ENCODE measurements at places on chromosomes 7 and 10.

GRCh38 chr10:43790147-43790546 is 141.5 kb upstream of the ZNF32 start:
- DNase-seq = no peak

DNA sequence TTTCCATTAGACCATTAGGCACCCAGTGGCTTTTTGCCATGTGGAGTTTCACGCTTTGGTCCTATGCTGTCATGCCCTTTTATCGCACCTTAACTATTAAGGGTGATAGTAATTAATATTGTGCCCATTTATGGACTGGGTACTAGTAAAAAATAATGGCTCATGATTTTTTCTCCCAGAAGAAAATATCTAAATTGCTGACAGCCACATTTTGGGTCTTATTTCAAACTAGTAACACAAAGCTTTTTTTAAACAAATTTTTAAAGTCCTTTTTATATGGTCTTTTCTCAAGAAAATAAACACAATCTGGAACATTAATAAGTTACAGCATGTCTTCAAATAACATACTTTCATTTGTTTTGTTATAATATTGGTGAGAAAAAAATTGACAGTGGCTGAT is 179.7 kb downstream of the ANKRD7 start:
- DNase-seq = no peak

DNA sequence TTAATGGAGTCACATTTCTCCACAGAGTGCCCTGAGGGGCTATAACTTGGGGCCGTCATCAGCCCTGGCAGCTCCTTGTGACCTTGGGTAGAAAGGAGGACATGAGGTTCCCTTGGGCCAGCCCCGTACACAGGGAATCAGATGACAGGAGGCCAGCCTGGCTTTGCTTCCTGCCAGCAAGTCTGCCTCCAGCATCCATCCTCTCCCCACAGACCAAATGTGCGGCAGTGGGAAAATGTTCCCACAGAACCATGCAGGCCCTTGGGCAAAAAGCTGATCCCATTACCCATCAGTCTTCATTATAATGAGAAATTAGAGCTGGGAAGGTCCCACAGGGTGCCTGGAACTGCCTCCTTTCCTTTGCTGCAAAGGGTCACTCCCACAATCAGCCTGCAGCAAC is 908.3 kb downstream of the GRID1 start:
- DNase-seq = no peak

GRCh38 chr7:68429411-68430117 is 1168.7 kb upstream of the AUTS2 start:
- no peak for DNase-seq

DNA sequence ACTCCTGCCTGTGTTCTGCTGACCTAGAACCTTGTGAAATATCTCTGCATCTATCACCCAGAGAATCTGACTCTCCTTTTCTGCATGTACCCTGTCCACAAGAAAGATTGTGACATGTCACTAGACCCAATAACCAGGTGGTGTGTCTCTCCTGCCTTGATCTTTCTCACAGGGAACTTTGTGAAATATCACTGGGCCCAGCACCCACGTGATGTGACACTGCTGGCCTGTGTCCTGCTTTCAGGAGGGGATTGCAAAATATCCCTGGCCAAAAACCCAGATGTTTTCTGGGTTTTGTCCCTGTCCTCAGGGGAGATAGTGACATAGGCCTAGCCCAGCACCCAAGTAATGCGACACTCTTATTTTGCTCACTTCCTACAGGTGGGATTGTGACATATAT is 10.1 kb upstream of the ZNF107 start:
- no peak for DNase-seq

- DNase-seq = no peak
Measured at GRCh38 chr10:3866332-3866731, 81.3 kb upstream of the KLF6 start.

- no peak for DNase-seq
Measured at GRCh38 chr7:128378637-128379036, 17.1 kb upstream of the PRRT4 start.

DNA sequence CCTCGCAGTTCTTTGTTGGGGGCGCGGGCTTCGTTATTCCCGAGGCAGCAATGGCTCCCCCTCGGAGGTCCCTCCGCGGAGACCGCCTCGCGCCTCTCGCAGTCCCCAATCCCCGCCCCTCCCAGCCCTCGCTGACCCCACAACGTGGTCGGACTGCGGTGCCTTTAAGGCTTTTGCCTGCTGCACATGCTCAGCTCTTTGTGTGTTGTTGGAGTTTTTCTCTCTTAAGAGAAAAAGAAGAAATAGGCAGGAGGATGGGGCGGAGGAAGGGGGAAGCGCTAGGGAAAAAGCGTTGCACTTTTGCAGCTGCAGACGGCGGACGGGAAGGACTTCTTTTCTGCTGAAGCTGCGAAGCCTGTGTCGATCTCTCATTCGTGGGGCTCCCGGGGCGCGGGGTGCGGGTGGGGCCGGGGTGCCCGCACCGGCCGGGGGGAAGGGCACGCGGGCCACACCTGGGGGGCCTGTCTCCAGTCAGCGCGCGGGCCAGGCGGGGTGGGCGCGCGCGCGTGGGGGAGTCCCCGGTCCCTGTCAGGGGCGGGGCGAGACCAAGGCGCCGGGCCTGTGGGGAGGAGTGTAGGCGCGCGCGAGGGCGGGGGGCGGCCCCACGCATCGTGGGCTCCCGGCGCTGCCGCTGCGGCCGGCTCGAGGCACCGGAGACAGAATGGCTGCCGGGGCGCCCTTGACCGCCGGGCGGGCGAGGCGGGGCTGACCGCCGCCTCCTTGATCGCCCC is 445 bp upstream of the ATRNL1 start:
- DNase-seq = peak; percentile 39

DNA sequence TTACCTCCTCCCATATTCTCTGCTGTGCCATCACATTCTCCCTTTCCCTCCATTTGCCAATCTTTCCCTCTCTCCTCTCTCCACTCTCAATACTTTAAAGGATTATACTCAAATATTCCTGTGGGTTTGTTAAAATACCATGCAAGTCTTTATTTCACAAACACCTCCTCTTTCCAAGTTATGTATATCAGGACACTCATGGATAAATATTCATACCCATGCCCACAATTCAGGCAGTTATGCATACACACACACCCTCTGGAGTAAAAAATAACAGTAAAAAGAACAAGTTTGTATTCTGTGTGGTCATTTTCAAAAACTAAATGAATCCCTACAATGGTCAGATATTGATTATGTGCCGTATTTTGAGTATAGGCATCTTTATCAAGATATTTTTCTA is 73.3 kb upstream of the TMEM140 start:
- no peak for DNase-seq

GRCh38 chr7:33757563-33758165 is 147.7 kb upstream of the BMPER start:
- DNase-seq = no peak

DNA sequence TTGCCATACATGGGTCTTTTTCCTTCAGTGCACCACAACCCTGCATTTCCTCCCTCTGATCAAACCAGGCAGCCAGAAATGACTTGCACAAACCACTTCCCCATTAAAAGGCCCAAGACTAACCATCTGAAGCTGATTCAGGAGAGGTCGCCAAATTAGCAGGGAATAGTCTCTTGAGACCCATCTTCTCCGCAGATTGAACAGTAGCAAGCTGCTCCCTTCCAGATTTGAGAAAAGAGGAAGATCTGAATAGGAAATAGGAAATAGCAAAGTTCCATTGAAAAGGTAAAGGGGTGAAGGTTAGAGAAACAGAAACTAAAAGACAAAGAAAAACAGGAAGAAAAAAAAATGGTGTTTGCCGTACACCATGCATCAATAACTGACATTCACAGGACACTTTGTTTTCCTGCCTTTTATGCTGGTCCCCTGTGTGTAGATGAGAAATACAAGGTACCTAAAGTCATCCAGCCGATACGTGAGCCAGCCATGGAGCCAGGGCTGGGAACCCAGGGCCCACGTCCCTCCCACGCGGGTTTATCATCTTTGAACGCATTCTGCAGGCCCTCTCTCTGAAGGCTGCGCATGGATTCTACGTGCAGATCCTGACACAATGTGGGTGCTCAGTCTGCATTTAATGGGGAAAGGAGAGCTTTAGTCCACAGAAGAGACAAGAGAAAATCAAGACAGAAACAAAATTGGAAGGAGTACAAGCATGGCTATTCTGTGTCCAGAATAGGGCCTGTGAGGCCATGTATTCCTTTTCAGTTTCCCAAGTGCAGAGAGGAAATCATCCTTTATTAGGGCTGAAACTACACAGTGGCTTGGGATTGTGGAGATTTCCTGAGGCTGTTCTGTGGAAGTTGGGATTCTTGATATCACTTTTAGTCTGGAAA is 268.4 kb upstream of the NPVF start:
- no peak for DNase-seq

DNA sequence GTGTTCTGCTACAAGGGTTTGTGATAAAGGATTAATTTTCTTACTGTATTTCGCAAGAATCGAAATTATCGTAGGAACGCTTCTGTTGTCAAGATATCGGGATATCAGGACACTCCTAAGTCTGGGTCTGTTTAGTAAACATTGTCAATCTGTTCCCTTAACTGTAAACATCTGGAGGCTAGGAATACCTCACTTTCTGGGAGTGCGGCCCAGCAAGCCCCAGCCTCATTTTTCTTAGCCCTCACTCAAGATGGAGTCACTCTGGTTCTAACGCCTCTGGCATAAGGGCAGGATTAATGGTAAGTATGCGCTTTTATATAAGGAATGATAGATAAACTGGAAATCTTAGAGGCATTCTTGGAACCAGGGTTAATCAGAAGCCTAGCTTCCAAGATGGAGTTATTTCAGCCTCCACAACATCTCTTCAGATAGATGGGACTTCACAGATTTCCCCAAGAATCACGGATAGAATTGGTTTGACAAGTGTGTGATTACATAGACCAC is 30.1 kb upstream of the CCL24 start:
- no peak for DNase-seq

- no peak for DNase-seq
Measured at GRCh38 chr10:78337646-78338391, 304.2 kb downstream of the RPS24 start.

DNA sequence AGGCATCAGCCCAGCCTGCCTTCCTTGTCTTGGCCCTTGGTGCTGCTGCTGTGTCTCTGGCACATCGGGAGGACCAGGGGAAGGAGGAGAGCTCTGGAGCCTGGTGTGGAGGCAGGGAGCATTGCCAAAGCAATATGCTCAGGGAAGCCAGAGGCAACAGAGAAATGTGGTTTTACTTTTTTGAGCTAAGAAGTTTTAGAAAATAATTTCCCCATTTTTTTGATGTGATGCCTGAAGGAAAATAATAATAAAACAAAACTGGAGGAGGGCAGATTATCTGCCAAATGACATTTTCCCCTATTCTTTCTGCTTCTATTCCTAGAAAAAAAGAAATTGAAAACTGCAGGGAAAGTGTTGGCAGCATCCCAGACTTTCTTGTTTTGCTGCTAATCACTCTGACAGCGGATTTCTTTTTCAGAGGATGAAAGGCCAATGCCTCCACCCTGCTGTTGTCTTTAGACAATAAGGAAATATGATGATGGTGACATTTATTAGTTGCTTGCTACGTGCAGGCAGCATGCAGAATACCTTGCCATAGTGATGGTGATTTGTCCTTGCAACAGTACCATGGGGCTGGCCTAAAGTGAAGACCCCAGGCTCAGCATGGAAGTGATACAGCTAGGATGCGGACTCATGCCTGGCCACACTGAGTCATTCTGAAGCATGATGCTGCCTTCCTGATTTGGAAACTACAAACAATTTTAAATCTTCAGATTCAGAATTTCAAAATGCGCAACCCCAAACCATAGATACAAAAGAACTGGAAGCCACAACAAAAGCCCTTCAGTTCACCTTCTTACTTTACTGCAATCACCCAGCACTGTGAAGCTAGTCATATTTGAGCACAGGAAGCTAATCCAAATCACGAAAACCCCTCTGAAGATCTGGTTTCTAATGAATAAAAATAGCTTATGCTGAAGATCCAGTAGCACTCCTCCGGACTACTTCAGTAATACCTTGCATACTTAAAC is 260.2 kb upstream of the TMEM72 start:
- DNase-seq = no peak

- no peak for DNase-seq
Measured at GRCh38 chr7:130144312-130145171, 60.7 kb downstream of the TMEM209 start.

DNA sequence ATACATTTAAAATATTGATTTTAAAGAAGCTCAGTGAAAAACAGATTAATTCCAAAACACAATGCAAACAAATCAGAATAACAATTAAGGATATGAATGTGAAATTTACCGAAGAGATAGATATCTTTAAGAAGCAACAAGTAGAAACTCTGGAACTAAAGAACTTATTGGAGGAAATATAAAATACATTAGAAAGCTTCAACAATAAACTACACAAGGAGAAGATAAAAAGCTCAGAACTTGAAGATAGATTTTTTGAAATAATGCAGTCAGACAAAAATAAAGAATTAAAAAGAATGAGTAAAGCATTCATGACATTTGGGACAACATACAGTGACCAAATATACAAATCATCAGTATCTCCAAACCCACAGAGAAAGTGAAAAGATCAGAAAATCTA is 43.2 kb downstream of the HIBADH start:
- no peak for DNase-seq

- no peak for DNase-seq
Measured at GRCh38 chr7:124840435-124840834, 74.8 kb upstream of the GPR37 start.

GRCh38 chr7:128278366-128278765 is 37.3 kb downstream of the LEP start:
- no peak for DNase-seq
